ENCODE measurements at places on chromosomes 1 and 21. TPM values are rescaled to one million over a fixed set of nuclear protein-coding genes. Genes with fewer than 3 reads are reported as not detected.

The LEFTY1 gene
- not detected for total RNA-seq

The SMCP gene
- total RNA-seq: not detected

The FAM89A gene
- 38.3 TPM for total RNA-seq

The C8B gene
- total RNA-seq: not detected

The CCDC181 gene
- not detected for total RNA-seq

The LAMTOR2 gene
- total RNA-seq: 97.6 TPM

The HFM1 gene
- 0.17 TPM for total RNA-seq

The NLRP3 gene
- not detected for total RNA-seq

The LCE3D gene
- total RNA-seq: not detected

The KIF2C gene
- 1.1 TPM for total RNA-seq

The ELF3 gene
- under 0.01 TPM for total RNA-seq

The PCBP3 gene
- total RNA-seq: 16.7 TPM
